ENCODE measurements at places on chromosomes 13 and 19. TPM values are rescaled to one million over a fixed set of nuclear protein-coding genes. Genes with fewer than 3 reads are reported as not detected.

ZNF69 gene
- polyA plus RNA-seq = 5.7 TPM

SIGLEC14 gene
- polyA plus RNA-seq = not detected

CEBPA gene
- 69.3 TPM for polyA plus RNA-seq

SBK2 gene
- polyA plus RNA-seq = not detected

GPR18 gene
- polyA plus RNA-seq = 0.54 TPM

GRCh38 chr19:22619371-22619770 is 14.8 kb upstream of the ZNF492 start:
- no peak for DNase-seq

DNA sequence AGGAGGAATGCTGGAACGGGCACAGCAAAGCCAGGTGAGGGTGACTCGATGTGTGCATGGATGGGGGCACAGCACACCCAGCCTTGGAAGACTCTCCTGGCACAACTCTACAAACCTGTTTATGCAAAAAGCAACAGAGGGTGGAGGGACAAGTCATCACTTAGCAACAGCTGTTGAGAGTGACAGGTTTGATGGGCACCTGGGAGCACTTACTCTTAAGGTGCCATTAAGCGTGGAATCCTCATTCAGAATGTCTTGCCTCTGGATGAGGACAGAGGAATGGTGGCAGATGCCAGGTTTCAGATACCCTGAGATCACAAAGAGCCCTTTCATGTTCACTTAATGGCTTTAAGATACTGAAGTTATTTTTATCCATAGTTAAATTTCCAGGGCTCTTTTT is 97.0 kb downstream of the DCT start:
- no peak for DNase-seq

DNA sequence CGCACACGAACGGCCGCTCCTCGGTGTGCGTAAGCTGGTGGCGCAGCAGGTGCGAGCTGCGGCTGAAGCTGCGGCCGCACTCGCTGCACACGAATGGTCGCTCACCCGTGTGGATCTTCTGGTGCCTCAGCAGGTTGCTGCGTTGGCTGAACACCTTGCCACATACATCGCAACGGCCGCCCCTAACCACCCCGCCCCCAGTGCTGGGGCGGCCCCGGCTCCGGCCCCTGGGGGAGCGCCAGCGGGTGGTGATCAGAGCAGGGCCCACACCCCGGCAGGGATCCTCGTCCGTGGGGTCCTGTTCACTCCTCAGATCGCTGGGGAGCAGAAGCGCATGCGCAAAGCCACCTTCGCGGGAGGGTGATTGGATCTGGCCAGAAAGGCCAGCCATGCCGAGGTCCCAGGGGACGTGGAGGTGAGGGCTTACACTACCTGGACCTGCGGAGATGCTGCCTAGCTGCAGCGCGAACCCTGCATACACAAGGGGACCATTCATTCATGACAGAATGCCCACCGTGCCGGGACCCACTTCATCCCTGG is 4.7 kb upstream of the UBE2M start:
- DNase-seq = peak; percentile 69

DNA sequence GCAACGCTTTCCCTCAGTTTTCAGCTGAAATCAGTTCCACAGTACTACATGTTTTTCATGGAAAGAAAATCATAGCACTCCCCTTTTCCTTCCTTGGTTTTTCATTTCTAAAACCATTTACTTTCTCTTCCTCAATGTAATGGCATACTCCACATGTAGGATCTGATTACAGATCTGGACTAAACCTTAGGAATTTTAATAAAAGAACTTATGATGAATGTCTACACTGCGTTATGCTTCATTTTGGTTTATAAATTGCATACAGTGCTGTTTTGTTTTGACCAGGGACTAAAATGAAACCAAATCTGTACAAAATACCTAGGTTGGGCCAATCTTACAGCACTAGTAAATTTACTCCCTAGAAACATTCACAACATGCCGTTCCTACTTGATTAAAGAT is 589.9 kb downstream of the TBC1D4 start:
- DNase-seq = no peak

DNA sequence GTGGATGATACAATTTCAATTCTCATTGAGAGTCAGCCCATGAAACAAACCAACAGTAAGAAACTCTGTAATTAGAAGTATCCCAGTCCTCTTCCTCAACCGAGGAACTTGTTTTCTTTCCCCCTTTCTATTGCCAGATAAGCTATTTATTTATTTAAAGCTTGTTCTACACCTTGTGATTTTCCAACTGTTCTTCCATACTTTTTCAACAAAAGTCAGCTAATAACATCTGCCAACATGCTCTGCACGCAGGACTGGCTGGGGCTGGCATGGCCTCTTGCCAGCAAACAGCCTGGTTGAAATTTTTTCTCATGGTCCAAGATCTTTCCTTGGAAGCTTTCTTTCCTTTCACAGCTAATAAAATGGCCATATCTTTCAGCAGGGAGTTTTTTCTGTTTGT is 2.9 kb upstream of the IRS2 start:
- no peak for DNase-seq

DNA sequence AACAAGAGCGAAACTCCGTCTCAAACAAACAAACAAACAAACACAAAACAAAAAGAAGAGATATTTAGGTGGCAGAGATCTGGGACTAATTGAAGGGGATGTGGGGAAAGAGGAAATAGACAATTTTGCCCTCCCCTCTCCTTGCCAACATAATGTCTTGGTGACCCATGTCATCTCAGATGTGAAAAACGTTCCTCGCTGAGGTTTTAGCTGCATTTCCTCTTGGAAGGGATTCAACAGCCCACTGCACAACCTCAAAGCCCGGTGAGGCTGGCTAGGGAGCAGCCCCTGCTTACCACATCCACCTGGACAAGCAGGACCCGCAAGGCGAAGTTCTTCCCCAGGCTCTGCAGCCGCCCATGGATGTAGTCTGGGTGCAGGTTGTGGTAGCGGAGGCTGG is 4.9 kb downstream of the ERCC1 start:
- no peak for DNase-seq

DNA sequence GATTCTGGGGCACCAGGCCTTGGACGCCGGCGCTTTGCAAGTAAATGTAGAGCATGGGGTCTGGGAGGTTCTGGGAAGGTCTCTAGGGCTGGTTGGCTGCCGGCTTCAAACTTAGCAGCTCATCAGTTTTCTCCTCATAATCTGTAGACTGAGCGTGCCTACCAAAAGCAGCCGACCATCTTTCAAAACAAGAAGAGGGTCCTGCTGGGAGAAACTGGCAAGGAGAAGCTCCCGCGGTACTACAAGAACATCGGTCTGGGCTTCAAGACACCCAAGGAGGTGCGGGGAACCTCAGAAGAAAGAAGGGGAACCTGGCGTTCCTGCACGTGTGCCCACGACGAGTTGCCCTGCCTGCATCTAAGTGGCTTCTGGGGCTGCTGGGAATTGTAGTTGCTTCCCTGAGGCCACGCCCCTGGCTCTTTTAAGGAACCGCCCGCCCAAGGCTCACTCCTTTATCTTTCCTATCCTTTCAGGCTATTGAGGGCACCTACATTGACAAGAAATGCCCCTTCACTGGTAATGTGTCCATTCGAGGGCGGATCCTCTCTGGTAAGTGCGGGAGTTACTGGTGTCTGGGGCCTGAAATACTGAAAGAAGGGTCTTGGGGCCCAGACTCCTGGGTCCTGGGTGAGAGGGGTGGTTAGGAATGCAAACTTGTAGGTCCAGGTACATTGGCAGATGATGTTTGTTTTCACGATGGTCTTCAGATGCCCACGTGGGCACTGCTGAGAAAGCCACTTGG is 984 bp downstream of the RPS11 start:
- peak; percentile 80 for DNase-seq

DNA sequence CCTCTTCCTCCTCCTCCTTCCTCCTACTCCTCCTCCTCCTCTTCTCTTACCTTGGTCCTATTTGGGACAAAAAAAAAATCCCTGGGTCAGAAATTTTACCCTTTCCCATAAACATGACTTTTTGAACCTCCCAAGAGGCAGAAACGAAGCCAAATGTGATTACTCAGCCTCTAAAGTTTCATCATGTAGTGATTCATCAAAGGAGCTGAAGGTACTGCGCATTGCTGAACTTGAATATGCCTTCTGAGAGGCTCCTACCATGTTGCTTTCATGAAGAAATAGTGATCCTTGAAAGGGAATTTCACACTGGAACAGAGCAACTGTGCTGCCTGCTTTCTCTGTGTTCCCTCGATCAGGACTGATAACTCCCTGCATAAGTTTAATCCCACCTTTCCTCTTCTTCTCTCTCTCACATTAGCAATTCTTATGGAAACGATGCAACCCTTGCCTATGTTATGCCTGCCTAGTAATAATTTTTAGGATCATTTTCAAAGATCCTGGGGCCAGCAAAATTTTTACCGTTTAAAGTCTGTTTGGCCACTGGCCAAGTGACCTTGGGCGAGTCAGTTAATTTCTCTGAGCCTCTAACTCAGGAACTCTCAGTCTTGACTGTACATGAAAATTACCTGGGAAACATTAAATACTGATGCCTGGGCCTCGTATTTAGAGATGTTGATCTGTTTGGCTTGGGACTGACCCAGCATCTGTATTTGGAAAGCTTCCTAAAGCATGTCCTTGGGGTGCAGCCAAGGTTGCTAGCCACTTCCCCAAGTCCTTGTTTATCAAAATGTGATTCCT is 149.5 kb downstream of the DCT start:
- no peak for DNase-seq

DNA sequence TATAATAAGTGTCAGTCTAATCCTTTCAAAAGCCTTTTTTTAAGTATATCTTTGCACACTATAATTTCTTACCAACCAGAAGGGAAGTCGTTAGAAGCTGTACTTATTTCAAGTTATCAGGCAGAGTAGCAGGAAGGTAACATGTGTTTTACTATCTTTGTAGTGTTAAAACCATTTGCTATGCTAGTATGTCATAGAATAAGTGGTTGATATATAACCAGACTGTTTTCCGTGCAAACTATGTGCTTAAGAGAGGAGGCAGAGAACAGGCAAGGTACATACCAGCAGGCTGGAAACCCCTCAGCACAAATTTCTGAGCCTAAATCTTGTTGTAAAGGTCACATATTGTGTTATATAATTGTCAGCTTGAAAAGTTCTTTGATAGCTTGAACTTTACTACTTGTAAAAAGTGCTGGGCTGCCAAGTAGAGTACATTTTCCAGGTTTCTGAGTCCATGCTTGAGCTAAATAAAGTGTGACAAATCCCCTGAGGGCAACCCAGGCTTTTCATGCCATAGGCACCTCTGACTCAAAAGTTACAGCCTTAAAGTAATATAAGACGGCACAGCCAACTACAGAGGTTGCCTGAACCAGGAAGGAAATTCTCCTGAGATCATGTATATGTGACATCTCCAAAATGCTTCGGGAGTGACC is 1297.4 kb downstream of the PCDH9 start:
- no peak for DNase-seq

DNA sequence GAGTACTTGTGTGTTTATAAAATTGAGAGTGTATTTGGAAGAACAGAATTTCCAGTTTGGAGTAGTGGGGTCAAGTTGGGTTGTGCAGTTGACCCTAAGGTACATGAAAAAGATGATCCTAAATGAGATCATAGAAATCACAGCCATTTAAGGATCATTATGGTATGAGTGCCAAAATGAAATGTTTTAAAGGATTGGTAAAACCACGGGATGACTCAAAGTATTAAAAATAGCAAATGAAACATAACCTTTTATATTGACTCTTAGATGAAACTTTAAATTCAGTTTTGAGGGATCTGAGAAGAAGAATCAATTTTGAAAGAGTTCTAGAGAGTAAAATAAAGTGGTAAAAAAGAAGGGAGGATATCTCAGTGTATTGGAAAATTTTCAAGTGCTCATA is 773.8 kb downstream of the GPC5 start:
- DNase-seq = no peak

- DNase-seq = no peak
Measured at GRCh38 chr13:89401264-89401675, 1730.1 kb downstream of the SLITRK5 start.

DNA sequence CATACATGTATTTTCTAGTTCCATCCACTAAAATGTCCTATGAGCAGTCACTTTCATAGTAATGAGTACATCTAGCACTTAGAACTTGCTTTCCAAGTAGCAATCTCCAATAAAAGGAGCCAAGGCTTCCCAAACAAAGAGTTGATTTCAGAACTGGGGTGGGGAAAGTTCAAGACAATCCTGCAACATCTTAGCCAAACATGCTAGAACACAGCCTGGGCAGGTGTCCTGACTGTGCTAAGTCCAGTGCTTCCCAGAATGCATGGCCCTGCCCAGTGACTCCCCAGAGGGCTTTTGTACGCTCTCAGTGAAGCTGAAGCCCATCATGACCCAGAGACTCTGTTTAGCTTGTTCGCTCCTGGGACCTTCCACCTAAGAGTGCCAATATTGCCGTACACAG is 106.7 kb upstream of the UBAC2 start:
- no peak for DNase-seq

- no peak for DNase-seq
Measured at GRCh38 chr13:35292329-35292728, 184.2 kb downstream of the MAB21L1 start.

Data from small intestine (tissue), 16 donors.